ENCODE measurements at places on chromosomes 2 and 18.

DNA sequence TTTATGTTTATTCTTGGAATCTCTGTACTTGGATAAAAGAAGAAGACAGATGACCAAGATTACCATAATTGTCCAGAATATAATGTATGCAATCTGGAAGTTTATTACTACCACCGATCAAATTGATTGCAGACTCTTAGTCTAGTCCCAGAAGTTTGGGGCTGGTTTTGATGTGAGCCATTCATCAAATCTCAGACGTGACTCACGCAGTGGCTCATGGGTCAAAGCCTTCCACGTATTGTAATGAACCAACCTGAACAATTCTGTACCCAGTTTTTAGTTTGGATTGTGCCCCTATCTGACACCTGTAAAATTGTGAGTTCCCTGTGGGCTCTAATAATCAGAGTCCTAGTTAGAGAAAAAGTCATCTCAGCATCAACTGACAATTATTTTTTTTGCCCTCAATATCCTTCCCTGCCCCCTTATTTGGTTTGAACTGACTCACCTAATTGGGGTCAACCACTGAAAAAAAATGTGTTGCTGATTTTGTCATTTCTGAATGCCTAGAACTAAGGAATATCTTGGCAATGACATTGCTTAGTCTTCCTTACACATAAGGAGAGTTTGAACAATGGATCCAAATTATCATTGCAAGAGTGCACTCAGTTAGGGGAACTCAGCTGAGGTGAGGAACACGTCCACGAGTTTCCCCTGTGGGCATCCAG is 219.5 kb upstream of the NRP2 start:
- DNase-seq: peak; percentile 19

- DNase-seq: no peak
Measured at GRCh38 chr18:65768120-65768778, 17.4 kb downstream of the CDH7 start.

GRCh38 chr2:157327200-157327599 is 1.6 kb upstream of the ERMN start:
- no peak for DNase-seq

- no peak for DNase-seq
Measured at GRCh38 chr2:239379641-239380170, 21.1 kb downstream of the HDAC4 start.

- DNase-seq: peak; percentile 29
Measured at GRCh38 chr2:105584435-105585010, 160.2 kb upstream of the NCK2 start.

DNA sequence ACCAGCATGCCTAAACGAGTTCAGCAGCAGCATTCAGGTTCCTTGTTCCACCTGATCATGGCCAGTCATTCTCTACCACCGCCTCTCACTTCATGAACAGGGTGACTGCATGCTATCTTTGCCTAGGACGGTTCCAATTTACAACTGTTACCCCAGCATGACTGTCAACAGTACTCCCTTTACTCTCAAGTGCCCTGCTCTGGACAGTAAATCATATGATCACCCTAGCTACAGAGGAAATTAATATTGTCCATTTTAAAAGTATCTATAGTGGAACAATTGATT is 25.7 kb downstream of the MGAT4A start:
- DNase-seq: no peak

DNA sequence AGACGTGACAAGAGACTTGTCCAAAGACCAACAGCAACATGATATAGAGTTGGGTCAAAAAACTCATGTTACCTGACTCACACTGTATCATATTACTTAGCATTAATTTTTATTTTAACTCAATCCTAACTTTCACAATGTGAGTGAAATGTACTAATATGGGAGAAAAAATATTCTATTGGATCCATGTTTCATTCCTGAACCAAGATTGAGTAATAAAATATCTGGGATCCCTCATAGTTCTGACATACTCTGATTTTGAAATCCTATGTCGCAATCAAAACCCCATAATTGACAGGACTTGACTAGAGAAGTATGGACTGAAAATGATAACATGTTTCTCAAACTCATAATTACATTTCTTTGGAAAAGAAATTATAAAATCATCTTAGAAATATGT is 190.4 kb downstream of the RIT2 start:
- no peak for DNase-seq

DNA sequence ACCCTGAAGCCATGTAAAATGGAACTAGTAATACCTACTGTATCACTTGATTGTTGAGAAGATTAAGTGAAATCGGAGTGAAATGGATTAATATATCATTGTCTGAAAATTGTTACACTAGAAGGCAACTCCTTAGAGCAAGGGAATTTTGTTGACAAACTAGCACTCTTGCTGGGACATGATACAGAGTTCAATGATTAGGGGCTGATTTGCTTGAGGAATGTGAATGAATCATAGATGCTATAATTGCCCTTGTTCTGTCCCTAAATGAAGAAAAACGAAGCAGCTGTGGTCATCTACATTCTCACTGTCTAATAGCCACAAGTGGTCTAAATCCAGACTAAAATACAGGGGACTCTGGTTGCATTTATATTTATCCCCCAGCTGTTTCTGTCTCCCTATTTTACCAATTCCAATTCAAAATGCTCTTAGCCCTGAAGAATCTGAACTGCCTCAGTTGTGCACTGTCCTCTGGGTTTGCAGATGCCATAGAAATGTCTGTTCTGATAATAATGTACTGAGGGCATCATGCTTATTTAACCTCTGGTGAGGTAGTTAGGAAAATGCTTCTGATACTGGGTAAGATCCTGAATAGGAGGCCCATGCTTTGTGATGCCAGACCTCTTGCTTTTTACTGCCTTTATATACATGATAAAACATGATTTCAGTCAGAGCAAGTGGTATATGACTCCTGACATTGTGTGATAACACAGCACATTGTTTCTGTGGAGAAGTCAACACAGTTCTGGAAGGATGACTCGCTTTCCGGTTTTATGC is 382.1 kb downstream of the NRXN1 start:
- no peak for DNase-seq

GRCh38 chr2:84797271-84797670 is 83.6 kb downstream of the TRABD2A start:
- no peak for DNase-seq

Measured in ELR (cell line).